Foreskin keratinocyte (primary cell): ENCODE measurements at places on chromosomes 3 and 15.
A peak's percentile ranks its signal among the peaks of the same experiment; 100 is the strongest.

- DNase-seq = peak; percentile 6
These were observed 177.8 kb downstream of the SERPINI1 start for GRCh38 chr3:167913219-167913835.

DNA sequence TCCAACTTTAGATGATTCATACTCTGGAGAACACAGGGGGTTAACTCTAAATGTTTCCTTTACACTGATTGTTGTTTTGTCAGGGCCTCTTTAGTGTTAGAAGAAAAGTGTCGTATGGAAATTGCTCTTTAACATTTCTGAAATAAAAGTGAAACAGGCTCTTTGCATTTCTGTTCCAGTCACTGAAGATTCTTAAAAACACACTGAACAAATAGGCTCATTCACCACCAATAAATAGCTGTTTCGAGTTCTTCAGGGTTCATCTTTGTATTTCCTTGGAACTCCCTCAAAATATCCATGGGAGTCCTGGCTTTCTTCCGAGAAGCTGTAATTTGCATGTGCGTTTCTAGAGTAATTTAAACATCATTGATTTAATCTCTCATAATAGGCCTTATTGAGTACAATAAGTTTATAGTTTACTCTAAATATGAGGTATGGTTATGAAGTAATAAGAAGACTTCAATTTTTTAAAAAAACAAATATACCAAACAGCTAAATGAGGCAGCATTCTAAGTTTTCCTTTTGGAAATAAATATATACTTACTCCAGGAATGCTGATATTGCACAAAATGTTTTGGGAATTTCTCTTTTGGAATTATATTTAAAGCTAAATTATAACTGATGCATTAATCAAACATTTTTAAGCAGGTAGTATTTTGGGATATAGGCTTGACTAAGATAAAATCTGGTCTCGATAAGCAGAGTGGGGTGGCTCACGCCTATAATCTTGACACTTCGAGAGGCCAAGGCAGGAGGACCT is 327.4 kb downstream of the EPHA3 start:
- DNase-seq = no peak

DNA sequence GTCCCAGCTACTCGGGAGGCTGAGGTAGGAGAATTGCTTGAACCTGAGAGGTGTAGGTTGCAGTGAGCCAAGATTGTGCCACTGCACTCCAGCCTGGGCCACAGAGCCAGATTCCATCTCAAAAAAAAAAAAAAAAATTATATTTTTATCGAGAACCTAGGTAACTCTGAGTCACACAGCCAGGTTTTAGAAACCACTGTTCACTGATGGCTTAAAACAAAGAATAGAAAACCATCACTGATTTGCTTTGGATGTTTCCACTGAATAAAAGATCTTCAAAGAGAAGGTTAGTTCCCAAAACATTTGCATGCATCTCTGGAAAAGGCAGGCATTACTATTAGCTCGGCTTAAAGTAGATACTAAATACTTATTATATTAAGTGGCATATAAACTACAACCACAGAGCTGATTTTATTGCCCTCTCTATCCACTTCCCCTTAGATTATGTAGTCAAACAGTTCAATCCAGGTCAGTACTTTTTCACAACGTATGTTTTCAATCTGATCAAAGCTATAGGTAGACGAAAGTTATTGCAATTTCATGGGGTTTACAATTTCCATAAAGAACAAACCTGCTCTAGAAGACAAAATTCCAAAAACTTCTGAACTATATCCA is 1.4 kb downstream of the B4GALT4 start:
- DNase-seq = peak; percentile 32

DNA sequence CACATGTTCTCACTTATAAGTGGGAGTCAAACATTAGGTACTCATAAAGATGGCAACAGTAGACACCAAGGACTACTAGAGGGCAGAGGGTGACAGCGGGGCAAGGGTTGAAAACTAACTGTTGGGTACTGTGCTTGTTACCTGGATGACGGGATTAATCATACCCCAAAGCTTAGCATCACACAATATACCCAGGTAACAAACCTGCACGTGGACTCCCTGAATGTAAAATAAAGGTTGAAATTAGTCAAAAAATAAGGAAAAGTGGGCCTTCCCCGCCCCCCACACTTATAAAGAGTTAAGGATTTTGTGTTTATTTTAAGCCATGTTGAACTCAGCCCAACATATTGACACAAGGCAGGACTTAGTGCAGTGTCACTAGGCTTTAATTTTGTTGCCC is 96.1 kb downstream of the APBA2 start:
- DNase-seq = no peak

- DNase-seq = no peak
These were observed 539.3 kb downstream of the SQOR start for GRCh38 chr15:46174122-46174521.

DNA sequence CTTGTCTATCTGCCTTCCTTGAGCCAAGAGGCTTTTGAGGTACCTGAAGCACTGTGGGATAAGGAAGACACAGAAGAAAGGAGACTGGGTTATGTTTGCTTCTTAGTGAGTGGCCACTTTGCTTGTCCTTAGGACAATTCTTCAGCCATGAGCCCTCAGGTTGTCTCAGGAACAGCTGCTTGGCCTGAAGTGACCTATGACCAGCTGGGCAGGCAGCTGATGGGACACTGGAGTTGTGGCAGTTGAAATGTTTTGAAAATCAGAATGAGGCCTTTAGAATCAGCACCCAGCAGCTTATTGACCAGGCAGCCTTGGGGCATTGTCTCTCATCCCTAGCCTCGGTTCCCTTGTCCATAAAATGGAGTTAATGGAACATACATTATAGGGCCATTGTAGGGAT is 37.0 kb downstream of the RBP2 start:
- no peak for DNase-seq

- no peak for DNase-seq
These were observed 82.9 kb downstream of the EOMES start for GRCh38 chr3:27639271-27639670.
